NCI-H345 (cell line): ENCODE measurements at places on chromosomes 5 and 9.

DNA sequence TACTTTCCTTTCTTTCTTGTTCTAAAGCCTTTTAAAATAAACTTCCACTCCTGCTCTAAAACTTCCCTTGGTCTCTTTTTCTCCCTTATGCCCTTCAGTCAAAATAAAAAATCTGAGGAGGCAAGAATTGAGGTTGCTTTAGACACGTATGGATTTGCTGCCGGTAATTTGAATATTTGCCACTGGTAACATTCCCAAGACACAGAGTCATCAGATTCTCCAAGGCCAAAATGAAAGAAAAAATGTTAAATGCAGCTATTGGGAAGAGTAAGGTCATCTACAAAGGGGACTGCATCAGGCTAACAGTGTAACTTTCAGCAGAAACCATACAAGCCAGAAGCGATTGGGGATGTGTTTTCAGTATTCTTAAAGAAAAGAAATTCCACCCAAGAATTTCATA is 311.1 kb downstream of the CDH18 start:
- no peak for DNase-seq

- DNase-seq: no peak
Observed at GRCh38 chr5:8826508-8826907, 719.4 kb downstream of the SEMA5A start.

DNA sequence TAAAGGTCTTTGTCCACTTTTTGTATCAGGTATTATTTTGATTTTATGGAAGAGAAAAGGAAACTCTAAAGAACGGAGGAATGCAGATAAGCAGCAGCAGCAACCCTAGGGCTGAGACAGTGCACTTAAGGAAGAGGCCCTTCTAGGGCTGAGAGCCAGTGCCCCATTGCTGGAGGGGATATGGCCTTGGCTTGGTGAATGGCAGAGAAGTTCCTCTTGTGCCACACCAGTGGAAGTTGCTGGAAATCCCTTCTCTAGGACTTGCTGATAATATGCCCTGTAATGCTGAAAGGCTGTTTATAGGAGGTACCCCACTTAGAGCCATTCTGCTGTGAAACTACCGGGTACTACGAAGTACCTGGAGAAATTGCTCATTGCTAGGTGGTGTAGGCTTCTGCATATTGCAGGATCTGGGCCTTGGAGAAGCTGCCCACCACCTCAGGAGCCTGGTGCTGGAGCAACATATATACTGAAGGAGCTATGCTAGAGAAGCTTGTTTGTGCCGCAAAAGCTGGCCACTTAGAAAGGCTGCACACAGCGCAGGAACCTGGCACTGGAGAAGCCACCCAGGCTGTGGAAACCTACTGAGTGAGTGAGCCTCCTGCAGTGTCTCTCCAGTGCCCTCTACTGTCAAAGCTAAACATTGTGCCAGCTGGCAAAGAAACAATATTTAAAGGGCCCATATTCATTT is 9.6 kb upstream of the UBTD2 start:
- peak; percentile 82 for DNase-seq

- DNase-seq: no peak
Observed at GRCh38 chr9:97900103-97900737, 22.1 kb downstream of the TRMO start.

GRCh38 chr5:31887556-31887955 is 248.6 kb downstream of the PDZD2 start:
- no peak for DNase-seq

DNA sequence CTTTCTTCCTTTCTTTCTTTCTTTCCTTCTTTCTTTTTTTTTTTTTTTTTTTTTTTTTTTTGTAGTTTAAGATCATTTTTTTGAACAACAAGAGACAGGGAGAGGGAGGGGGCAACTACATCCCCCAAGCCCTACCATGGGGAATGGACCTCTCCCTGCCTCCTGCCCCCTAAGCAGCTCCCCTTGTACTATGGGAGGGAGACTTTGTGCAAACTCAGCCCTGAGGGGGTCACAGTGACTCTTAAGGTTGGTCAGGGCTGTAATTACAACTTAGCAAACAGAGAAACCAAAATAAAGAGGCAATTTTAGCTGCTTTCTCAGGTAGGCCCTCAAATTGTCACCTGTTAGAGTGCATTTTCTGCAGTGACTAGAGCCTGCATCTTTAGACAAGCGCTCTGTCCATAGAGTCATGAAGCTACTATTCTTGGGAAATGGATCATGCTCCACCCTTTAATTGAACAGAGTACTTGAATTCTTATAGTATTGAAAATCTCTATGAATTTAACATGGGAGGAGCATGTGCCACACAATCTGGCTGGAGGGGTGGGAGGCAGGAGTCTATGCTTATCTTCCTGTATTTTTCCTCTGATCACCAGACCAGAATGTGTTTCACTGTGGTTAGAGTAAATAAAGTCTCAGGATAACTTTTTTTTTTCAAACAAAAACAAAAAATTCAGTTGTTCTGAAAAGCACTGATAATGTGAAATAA is 24.3 kb upstream of the PIK3R1 start:
- no peak for DNase-seq

DNA sequence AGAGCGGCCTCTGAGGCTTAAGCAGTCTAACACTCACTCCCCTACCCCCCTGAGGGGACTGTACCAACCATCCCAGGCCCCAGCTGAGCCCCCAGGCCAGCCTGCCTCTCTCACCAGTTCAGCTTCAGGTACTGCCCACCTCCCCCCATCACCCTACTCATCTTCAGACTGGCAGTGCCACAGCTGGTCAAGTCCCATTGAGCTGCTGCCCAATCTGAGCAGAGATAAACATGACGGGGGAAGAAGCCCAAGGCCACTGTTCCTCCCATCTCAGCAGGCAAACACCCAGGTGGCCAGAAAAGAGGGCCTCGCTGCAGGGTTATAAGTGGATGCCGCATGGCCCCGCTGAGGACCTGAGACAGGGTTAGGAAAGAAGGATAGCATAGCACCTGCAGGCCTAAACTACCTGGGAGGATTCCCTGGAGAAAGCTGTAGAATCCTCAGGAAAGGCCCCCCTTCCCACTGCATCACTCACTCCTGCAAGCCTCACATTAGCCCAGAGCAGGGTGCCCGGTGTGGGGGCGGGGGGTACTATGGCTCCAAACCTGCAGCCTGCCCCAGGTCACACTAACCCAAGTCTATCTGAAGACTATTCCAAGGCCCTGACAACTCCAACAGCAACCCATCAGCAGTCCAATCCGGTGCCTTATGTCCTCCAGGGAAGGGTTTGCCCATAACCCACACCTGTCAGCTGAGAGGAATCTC is 3.6 kb downstream of the B4GALT1 start:
- no peak for DNase-seq

- peak; percentile 30 for DNase-seq
Observed at GRCh38 chr5:132962429-132963021, 909 bp downstream of the AFF4 start.

DNA sequence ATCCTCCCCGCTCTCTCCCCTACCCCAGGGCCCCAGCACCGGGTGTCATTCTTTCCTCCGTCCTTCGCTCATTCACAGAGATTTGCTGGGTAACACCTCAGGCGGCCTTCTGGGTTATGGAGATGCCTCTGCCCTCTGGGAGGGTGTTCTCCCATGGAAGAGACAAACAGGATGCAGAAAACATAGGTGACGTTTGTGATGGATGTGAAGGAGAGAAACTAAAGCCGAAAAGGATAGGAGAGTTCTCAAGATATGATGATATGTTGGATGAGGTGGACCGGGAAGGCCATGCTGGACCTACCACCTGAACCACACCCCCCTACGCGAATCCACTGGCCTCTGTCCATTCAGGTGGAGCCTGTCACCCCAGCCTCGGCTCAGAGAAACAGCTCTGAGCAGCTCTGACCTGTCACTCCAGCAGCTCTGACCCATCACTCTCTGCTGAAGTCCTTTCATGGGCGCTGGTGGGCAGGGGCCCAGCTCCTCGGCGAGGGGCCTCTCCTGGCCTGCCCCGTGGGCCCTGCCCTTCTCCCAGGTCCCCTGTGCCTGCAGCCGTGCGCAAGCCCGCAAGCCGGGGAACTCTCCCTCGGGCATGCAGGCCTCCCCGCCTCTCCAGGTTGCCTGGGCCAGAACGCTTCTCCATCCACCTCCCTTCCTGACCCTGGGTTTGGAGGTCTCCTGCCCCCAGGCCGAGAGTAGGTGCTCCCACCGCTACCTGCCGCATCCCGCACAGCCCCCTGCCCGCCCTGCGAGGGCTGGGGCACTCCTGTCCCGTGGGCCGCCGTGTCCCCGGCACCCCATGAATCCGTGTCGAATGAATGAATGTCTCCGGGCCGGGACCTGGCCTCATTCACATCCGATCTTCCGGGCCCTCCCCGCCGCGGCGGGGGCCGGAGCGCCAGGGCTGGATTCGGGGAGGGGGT is 717 bp upstream of the NCS1 start:
- no peak for DNase-seq

GRCh38 chr9:68978066-68978465 is 35.8 kb downstream of the PRKACG start:
- DNase-seq: no peak

GRCh38 chr9:9752722-9753121 is 860.1 kb downstream of the PTPRD start:
- no peak for DNase-seq

GRCh38 chr9:109742776-109743348 is 37.1 kb upstream of the PALM2AKAP2 start:
- no peak for DNase-seq

DNA sequence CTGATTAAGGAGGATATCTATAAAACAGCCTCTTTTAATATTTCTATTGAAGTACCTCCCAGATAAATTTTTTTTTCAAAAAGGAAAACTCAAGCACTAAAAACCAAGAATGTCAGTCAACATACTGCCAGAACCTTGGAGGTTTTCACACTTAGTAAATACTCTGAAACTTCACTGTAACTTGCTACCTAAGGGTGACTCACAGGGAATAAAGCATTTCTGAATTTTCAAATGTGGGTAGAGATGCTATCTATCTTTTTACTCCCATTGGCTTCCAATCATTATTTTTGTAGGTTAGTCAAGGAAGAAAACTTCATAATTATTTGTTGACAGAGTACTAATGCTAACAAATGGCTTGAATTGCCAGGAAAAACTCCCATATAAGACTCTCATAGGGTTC is 46.1 kb downstream of the SLC25A46 start:
- DNase-seq: no peak

DNA sequence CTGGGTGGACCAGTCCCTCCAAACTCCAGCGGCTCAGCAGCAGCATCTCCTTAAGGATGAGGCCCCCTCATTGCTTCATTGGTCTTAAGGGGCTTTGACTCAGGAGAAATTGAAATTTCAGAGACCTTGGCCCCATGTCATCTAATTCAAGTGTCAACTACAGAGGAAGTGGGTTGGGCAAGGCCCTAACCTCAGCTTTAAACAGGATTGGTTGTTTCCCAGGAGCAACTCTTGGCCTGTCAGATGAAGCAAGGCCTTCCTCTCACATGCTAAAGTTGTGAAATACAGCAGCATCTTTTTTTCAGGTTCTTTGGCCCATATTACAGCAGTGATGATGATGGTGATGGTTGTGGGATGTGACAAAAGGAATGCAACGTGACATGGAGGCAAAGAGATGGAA is 348.3 kb downstream of the ICE1 start:
- DNase-seq: no peak

- DNase-seq: no peak
Observed at GRCh38 chr9:97386265-97386633, 25.6 kb upstream of the TDRD7 start.

DNA sequence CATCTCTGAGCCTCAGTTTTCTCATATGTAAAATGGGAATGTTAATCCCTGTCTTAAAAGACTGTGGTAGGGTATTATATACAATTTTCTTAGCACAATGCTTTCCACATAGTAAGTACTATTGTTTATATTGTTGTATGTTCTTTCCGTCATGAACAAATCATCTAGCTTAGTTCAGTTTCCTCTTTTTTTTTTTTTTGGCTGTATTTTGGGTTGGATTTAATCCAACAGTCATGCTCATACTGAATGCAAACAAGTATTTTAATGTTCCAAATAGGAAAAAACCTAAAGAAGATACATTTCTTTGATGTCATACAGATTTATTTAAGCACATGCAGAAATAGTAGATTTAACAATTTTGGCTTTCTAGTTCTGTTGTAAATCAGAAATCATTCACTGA is 95.1 kb downstream of the RNF180 start:
- DNase-seq: no peak

DNA sequence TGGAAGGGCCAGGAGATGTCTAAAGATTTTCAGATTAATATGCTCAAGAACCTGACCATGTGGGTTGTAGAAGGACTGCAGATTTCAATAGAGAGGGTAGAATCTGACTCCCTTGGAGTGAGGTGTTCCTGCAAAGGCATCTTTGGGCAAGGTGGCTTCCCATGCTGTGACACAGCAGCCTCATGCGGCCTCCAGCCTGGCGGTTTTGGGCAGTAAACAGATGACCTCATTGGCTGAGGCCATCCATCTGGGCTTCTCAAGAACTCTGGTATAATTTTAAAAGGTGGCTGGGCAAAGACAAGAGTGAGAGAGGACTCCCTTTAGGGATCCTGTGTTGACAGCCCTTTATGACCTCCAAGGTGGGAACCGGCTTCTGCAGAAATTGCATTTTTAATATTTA is 90.3 kb upstream of the ERCC6L2 start:
- DNase-seq: no peak

GRCh38 chr9:95477441-95477840 is 39.3 kb downstream of the PTCH1 start:
- no peak for DNase-seq

GRCh38 chr9:137295849-137296669 is 6.0 kb downstream of the NRARP start:
- no peak for DNase-seq

DNA sequence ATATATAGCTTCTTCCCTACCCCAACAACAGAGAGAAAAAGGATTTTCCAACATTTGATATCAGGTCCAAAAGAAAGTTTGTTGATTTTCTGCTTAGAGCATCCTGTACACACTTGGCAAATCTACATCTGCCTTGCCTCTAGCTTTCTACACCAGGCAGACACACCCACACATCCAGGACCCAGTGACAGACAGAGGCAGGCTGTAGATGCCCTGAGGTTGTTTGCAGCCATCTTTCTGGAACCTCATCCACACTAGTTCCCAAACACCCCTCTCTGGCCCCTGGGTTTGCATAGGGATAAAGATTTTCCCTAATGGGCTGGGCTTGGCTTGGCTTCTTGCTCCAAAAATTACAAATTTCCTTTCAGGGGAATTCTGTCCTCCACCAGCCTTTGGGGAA is 138.2 kb upstream of the FST start:
- no peak for DNase-seq

DNA sequence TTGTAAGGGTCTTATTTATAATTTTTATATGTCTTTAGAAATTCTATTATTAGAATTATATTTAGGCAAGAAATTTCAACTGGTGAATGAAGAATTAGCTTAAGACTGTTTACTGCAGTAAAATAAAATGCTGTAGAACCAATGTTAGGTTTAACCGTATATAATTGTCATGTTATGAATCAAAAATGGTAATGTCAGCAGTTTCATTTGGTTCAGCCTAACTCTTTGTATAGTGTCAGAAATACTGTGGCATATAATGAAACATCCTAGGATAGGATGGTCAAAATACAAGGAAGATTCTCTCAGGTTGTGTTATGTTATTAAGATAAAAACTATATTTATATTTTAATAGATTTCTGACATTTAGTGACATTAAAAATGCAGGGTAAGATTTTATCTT is 64.4 kb upstream of the EIF4EBP3 start:
- no peak for DNase-seq
